Epithelial cell of umbilical artery (primary cell): ENCODE measurements at places on chromosomes 4 and X. TPM values are rescaled to one million over a fixed set of nuclear protein-coding genes. Genes with fewer than 3 reads are reported as not detected.

WDR44 gene
- total RNA-seq: 9.4 and 10.2 TPM in 2 replicates

GPRASP1 gene
- total RNA-seq: 0.65 and 1.5 TPM in 2 replicates

GC gene
- total RNA-seq: not detected in 2 replicates

AMBN gene
- not detected in 2 replicates for total RNA-seq

CXCL3 gene
- 0.61 and 1.3 TPM in 2 replicates for total RNA-seq

TMEM154 gene
- 4.5 and 7.8 TPM in 2 replicates for total RNA-seq

EDA2R gene
- 0.30 and 0.32 TPM in 2 replicates for total RNA-seq

TEX13B gene
- total RNA-seq: not detected in 2 replicates

TXK gene
- 0.65 and 1.7 TPM in 2 replicates for total RNA-seq

COL4A5 gene
- 10.4 and 26.7 TPM in 2 replicates for total RNA-seq

HSFX2 gene
- total RNA-seq: 0.32 TPM in 1 of 2 replicates, not detected in the other

CTBP1 gene
- 219 and 255 TPM in 2 replicates for total RNA-seq

FAM200B gene
- total RNA-seq: 14.6 and 16.1 TPM in 2 replicates
